ENCODE measurements at places on chromosomes 2 and 18.

DNA sequence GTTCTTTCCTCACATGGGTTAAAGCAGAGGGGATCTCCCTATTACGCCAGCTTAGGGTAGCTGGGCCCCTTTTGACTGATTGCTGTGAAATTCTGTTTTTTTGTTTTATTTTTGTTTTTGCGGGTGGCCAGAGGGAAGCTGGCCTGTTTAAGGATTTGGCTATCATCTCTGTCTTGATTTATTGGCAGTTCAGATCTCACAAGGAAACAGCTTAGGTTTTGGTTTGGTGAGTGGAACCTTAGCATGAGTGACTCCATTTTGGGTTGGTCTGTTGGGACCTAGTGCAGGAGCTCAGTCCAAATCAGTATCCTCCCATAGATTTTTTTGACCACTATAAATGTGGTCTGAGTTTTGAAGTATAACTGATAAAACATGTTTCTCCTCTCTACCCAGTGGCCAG lies 25.6 kb upstream of the NTSR2 start:
- DNase-seq = no peak

DNA sequence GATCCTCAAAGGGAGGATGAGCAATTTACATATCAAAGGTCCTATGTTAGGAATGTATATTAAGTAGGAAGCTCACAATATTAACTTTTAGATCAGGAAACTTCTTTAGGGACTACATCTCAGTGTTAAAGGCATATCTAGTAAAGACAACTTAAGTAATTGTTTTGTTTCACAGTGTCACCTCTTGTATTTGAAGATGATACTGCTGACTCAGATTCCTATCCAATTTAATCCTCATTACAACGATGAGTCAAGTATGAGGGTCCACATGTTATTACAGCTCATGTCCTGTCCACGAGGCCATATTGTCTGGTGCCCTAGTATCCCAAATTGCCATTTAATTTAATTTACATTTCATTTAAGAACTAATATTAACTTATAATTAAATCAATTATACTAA lies 523.9 kb downstream of the CCDC85A start:
- DNase-seq = no peak

DNA sequence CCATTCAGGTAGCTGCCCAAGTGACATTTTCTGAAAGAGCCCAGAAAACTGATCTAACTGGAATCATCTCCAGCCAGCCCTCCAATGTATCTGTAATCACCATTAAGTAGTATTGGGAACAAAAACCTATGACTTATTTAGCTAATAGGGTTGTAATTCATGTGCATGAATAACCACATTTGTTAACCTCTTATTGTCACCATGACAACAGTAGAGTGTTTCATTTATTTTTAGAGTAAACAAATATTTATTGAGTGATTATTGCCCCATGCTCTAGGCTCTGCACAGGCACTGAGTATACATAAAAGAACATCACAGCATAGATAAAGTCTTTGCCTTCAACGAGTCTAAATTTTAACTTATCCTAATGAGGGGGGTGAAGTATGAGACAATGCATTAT lies 265.4 kb upstream of the UBE2E3 start:
- no peak for DNase-seq

- DNase-seq = no peak
Measured at GRCh38 chr2:171271971-171272436, 111.3 kb upstream of the TLK1 start.

GRCh38 chr2:12180031-12180430 lies 433.6 kb downstream of the LPIN1 start:
- DNase-seq = no peak

GRCh38 chr2:628651-629050 lies 48.6 kb downstream of the TMEM18 start:
- DNase-seq = no peak

GRCh38 chr2:146221826-146222225 lies 1623.0 kb upstream of the ACVR2A start:
- no peak for DNase-seq

- DNase-seq = no peak
Measured at GRCh38 chr18:49177071-49177470, 226.3 kb upstream of the SMAD7 start.

- DNase-seq = no peak
Measured at GRCh38 chr2:102294802-102295489, 16.4 kb upstream of the IL1RL1 start.

GRCh38 chr18:8458546-8459215 lies 150.6 kb upstream of the RAB12 start:
- no peak for DNase-seq

GRCh38 chr2:10243926-10244270 lies 58.8 kb upstream of the HPCAL1 start:
- DNase-seq = no peak

- DNase-seq = peak; percentile 35
Measured at GRCh38 chr2:9655441-9656269, 24.9 kb upstream of the YWHAQ start.

DNA sequence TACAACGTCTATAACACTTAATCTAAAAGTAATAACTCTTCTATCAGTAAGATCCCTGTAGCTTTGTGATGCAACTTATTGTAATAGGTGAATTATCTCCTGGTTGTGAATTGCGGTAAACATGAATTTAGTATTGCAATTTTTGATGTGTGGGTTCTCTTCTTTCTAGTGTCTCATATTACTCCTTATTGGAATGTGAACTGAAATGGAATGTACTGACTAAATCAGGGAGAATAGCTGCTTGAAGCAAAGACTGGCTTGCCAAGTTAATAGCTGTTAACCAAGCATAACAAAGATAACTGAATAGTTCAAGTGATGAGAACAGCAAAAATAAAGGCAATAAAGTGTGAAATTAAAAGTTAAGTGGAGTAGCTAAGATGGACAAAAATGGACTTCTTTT lies 60.5 kb upstream of the TFPI start:
- no peak for DNase-seq

DNA sequence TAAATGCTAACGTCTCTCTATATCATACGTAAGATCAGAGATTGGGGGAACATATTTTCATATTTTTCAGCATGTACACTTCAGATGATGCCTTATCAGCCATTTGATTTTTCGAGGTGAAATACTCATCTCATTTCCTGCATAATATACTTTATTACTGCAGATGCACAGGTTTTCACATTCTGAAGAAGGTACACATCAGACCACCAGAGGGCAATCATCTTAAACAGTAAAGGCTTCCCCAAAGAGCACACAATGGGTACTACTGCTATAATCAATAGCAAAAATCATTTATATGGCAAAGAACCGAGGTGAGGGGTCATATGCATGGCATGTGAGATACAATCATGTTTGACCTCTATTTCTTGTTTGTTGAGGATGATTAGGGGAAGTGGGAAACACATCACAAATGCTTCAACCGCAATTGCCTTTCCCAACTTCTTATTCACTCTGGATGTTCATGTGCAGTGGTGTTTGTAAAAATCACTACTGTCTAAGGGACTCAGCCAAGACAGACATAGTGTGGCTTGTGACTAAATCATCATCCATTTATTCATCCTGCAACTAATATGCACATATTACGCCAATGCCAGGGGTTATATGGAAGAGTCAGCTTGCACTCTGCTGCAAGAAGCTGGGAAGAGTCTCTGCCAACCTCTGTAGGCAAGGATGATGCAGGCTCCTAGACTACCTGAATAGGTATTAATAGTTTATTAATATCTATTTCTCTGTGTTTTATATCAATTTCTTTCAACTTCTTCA lies 118.7 kb downstream of the EPB41L3 start:
- peak; percentile 27 for DNase-seq

DNA sequence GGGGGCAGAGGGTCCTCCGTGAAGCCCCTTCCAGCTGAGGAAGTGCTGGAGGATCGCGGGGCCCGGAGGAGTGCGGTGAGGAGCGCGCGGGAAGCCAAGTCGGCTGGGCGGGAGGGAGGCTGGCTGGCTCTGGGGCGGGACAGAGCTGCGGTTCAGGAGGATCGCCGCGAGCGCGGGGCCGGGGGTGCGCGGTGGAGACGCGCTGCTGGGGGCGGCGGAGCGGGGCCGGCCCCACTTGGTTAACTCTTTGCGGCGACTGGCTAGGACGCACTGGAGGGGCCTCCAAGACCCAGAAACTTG lies 464 bp downstream of the CYBRD1 start:
- no peak for DNase-seq

GRCh38 chr2:40877734-40878288 lies 425.9 kb upstream of the SLC8A1 start:
- no peak for DNase-seq

DNA sequence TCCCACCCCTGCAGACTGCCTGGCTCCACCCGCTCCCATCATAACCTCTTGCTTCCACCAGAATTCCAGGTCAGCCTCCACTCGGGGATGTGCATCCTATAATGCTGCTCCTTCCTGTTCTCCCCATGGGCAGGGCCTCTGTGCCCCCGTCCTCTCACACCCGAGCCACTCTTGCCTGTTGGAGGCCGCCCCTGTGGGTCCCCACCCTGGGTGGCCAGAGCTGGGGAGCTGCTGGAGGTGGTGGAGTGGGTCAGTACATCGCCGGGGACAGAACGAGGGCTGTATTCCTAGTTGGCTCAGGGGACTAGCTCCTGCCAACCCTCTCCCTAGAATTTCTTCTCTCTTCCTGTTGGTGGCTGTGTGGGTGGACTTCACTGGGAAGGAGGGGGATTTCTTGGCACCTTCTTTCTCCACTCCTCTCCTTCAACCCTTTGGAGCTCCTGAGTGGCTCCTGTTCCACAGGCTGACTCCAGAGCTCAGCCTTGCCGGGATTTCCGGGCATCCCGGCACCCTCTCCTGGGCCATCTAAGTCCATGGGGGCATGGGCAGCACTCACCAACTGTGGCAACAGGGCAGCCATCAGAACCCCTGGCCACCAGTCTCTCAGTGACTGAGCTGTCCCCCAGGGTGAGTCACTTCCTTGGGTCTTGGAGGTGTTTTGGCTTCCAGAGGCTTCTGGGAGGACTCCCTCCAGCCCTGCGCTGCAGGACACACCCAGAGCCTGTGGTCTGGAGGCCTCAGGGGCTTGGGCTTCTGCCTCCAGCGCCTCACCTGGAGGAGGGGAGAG lies 88.2 kb upstream of the MCFD2 start:
- DNase-seq = no peak

GRCh38 chr2:203820969-203821368 lies 46.6 kb upstream of the CTLA4 start:
- no peak for DNase-seq

DNA sequence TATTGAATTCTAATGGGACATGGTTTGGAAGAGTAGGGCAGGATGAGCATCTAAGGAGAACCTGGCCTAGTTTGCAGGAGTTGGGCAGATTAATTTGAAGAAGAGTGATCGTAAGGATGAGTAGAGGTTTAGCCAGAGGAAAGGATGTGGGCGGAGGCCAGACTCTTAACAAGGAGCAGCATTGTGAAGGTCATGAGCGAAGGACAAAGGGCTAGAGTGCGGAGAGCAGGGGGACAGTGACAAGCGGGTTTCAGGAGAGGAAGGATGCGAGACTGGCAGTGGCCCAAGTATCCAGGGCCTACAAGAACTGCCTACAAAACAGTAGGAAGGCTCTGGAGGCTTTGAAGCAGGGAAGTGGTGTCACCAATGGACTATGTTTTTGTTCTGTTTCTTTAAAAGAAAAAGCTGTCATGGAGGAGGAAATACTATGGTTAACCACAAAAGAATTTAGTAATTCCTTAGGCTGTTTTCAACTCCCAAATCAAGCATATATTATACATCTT lies 20.1 kb downstream of the SLC66A3 start:
- DNase-seq = no peak

- DNase-seq = no peak
Measured at GRCh38 chr2:106885971-106886915, at the start of gene ST6GAL2. Gene ST6GAL2 (minus strand): TSS chr2:106886167. CDS start chr2:106843977, 42,190 bp downstream.

DNA sequence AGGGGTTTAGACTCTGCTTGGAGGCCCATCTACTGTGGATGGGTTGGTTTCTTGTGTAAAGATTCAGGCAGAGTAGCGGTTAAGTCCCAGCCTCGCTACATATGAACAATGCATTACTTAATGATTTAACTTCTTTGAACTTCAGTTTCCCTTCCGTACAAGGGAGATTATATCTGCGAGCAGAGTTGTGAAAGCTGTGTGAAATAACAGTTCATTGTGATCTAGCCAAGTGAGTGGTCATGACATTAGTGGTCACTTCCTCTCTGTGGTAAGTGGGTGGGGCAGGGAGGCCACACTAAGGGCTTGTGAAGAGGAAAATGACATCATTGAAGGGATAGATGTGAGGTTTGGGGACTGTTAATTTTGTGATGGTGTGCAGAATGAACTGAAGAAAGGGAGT lies 14.1 kb upstream of the MEX3C start:
- peak; percentile 65 for DNase-seq

- no peak for DNase-seq
Measured at GRCh38 chr2:232653441-232653840, 20.0 kb downstream of the EFHD1 start.

DNA sequence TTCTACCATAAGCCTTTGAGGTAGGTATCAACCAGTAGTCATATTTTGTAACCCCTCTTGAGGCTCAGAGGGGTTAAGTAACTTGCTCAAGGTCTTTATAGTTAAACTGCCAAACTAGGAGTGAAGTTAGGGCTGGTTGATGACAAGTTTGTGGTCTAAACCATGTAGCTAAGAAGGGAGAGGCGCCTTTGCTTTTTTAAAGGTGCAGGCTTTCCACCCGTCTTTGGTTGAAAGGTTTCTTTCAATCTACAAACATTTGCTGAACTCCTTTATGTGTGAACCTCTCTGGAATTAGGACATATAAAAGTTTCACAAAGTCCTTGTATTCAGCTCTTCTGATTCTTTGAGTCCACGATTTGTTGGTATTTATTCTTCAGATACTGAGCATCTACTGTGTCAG lies 2.4 kb upstream of the MTA3 start:
- DNase-seq = peak; percentile 6

GRCh38 chr2:230648356-230648755 lies 64.3 kb upstream of the CAB39 start:
- DNase-seq = no peak

DNA sequence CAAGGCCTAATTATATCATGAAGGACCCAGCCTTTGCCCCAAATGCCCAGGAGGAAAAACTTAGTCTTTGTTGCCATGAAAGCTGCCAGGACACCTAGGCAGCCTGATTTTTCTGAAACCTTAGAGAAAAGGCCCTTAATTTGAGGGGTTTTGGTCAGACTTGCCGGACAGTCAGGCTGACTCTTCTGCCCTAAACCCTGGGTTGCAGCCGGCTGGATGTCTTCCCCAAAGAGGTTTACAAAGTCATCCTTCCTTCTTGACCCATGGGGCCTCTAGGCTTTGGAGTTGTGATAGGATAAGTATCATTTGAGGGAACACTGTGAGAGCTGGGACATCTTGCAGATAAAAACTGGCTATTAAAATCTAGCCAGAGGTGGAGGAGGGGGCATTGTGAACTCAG lies 2.4 kb upstream of the HOXD1 start:
- no peak for DNase-seq

DNA sequence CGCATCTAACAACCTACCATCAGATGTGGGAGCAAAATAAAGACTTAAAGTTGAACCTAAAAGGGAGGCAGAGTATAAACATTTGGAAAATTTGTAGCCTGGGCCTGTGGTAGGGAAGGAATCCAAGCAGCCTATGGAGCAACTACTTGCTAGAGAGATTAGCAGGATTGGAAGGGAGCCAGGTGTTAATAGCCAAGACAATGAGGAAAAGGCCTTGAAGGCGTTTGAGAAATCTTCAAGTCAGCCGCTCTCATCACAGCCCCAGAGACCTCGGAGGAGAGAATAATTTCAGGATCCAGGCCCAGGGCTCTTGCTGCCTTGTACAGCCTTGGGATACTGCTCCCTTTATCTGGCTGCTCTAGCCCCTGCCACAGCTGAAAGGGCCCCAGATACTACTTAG lies 219.7 kb downstream of the THSD7B start:
- no peak for DNase-seq

GRCh38 chr2:143816916-143817315 lies 687.7 kb downstream of the ARHGAP15 start:
- no peak for DNase-seq

- no peak for DNase-seq
Measured at GRCh38 chr2:186595219-186595618, 5.4 kb downstream of the ITGAV start.

- DNase-seq = no peak
Measured at GRCh38 chr2:114034742-114035141, 144.9 kb downstream of the ACTR3 start.

Data from CD4-positive, alpha-beta T cell treated with Interleukin-17A for 1 hour (primary cell).